ENCODE measurements at places on chromosomes 3 and 15.

DNA sequence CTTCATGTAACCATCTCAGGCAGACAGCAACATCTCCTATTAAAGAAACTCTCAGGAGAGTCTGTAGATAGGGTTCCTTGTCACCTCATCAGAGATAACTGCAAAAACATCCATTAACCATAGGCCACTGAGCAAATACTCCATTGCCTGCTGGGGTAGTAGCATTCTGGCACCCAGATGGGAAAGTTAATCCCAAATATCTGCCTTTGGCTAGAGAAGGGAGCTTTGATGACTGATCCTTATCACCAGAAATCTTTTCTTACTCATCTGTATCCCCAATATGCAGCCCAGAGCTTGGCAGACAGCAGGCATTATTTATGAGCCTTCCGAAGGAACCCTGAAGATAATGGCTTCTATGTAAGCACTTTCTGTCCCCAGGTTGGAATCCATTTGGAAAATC, 173.1 kb downstream of the MFSD1 start:
- DNase-seq, result no peak

GRCh38 chr15:79601405-79602086, 169.4 kb downstream of the MINAR1 start:
- DNase-seq, result no peak

DNA sequence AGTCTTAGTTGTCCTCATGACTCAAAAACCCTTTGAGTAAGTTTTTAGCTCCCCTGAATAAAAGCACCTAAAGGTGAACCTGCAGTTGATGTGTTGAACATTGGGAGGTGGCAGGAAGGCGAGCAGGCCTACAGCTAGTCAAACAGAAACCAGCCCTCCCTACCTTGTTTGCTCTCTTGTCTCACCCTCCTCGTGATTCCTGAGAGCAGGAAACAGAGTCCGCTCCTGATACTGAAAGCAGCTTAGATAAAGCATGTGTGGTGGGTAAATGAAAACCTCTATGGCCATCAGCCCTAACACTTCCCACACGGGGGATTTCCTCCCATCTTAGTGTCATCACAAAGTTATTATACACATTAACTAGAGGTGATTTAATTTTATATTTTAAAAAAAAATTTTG, 21.8 kb upstream of the CLDN18 start:
- no peak for DNase-seq

GRCh38 chr3:4373669-4374068, 70.5 kb downstream of the SETMAR start:
- DNase-seq, result no peak

GRCh38 chr3:159779883-159780282, 208.8 kb upstream of the IL12A start:
- no peak for DNase-seq

DNA sequence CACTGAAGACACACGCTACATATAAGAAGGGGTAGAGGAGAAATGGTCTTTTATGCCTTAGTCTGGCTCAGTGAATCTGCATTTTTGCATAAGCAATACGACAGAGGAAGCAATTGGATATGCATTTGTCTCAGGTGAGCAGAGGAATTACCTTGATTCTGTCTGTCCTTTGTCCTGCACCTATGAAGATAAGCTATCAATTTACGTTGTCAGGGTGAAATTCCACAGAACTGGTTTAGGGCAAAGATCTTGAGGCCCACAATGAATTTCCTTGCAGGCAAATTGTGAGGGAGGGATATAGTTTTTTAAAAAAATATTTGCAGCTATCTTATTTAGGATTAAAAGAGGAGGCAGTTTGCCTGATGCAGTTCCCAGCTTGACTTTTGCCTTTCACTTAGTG, 31.6 kb upstream of the MASP1 start:
- DNase-seq, result no peak

DNA sequence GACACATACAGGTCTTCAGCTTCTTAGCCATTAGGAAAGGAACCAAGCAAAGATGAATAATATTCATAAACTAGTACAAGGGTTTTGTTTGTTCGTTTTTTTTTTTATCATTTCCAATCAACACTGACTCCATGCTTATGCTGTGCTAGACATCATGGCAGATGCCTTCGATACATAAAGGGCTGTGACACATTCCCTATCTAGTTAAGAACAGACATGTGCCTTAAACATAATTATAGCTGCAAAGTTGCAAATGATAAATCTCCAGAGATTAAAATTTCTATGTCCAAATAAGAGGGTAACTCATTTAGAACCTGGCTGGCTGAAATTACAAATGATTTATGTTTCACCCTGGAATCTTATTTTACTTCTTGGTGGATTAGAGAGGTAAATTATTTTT, 386.4 kb downstream of the LSAMP start:
- DNase-seq, result no peak

DNA sequence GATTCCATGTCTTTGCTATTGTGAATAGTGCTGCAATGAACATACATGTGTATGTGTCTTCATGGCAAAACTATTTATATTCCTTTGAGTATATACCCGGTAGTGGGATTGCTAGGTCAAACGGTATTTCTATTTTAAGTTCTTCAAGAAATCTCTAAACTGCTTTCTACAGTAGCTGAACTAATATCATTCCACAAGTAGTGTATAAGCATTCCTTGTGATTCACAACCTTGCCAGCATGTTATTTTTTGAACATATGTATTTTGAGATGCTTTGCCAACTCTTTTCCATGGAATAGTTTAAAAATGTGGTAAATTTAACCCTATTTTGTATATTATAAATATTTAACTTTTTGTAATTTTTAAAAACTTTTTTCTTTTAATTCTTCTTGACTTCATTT, 592.7 kb upstream of the NAALADL2 start:
- no peak for DNase-seq

- DNase-seq, result peak; percentile 3
Observed at GRCh38 chr15:100692671-100693070, 90.3 kb downstream of the ASB7 start.

- DNase-seq, result no peak
Observed at GRCh38 chr3:149442851-149443544, 31.5 kb upstream of the TM4SF4 start.

GRCh38 chr15:58582160-58582559, 150.4 kb downstream of the LIPC start:
- DNase-seq, result no peak

DNA sequence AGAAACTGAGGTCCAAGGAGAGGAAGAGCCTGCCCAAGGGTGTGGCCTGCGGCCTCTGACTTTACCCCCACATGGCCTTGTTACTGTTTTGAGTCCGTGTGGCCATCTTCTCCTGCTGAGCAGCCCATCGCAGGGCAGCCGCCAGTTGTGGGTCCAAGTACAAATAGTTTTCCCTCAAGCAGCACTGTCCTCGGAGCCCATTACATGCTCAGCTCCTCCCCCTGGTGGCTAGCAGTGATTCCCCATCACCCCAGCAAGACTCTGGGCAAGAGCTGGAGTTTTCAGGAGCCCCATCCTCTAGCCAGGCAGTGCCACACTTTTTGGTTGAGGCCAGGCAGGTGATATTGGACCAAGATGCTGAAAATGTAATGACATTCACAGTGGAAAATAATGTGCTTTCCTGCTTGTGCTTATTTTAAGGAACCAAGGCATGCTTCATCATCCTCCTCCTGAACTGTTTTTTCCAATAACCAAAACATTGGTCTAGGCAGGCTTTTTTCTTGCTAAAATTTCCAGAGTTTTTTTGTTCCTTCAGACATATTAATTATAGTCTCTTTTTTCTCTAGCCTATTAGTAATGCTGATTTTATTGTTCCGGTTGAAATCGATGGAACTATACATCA, 23.2 kb upstream of the VILL start:
- DNase-seq, result peak; percentile 85

DNA sequence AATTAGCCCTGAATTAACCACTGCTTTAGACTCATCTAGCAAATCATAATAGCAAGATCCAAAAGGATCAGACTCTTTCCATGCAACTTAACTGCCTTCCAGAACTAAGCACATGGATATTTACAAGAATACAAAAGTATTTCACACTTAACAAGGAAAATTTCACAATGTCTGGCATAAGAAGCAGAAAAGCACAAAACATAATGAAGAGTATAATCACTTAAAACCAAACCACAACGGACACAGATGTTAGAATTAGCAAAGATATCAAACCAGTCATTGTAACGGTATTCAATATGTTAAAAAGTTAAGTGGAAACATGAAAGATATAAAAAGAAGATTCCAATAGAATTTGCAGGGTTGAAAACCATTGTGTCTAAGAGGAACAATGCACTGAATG, 51.5 kb upstream of the COL6A6 start:
- no peak for DNase-seq

DNA sequence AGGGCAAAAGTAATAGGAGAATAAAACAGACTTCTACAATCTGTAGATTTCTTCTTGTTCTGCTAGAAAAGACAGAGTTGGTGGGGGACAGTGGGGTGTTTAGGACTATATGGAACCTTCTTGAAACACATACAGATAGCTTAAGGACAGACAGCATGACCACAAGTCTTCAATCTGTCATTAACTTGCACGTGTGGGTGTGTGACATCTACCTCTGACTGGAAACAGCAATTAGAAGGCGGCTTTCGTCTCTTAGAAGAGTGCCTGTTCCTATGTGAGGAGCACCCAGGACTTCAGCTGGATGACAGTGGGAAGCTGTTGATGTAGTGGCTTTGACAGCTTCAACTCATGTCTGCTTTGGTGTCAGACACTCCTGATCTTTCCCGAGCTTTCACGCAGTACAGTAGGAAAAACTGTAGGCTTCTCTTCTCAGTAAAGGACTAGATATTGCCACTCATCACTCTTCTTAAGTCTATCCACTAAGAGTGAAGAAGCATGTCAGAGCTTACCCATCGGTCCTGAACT, 44.5 kb downstream of the TYRO3 start:
- DNase-seq, result no peak

- no peak for DNase-seq
Observed at GRCh38 chr3:186413615-186414415, 51.8 kb upstream of the DGKG start.
